Upper lobe of right lung (tissue), 1 donor: ENCODE measurements at places on chromosomes 3 and 15. TPM values are rescaled to one million over a fixed set of nuclear protein-coding genes. Genes with fewer than 3 reads are reported as not detected.

GRCh38 chr15:66803182-66803729 is 101.2 kb downstream of the SMAD6 start:
- H3K27ac ChIP-seq: peak overlapping the region; percentile 83
- peaks cover 32% of the 10 kb centered on the region for H3K4me1 ChIP-seq
- H3K36me3 ChIP-seq: no peaks in the 10 kb centered on the region
- H3K27me3 ChIP-seq: no peaks in the 10 kb centered on the region

- H3K4me1 ChIP-seq: peaks cover 3% of the 10 kb centered on the region
- peaks cover 24% of the 10 kb centered on the region for H3K36me3 ChIP-seq
- no peaks in the 10 kb centered on the region for H3K27me3 ChIP-seq
- DNase-seq: no peak
These were observed 21.3 kb downstream of the EPHB3 start for GRCh38 chr3:184582646-184583577.

DNA sequence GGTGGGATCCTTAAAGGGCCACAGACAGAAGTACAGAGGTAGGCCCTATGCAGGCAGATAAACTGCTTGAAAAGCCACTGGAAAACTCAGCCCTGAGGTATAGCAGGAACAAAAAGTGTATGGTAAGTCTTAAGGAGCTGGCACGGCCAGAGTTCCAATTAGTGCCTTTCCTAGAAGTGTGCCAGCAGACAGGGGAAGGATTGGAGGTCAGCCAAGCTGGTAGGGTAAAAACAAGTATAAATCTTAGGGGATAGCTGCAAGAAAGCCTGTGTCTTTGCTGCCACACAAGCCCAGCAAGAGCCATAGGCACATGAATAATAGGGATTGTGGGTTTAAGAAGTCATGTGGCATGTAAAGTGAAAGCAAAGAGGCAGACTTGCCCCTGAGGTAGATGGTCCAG is 582.5 kb downstream of the PLOD2 start:
- no peaks in the 10 kb centered on the region for H3K4me1 ChIP-seq
- no peaks in the 10 kb centered on the region for H3K27me3 ChIP-seq
- H3K4me3 ChIP-seq: no peak overlapping the region
- DNase-seq: no peak

- no peaks in the 10 kb centered on the region for H3K27me3 ChIP-seq
- no peak overlapping the region for H3K4me3 ChIP-seq
- H3K27ac ChIP-seq: no peak overlapping the region
- no peaks in the 10 kb centered on the region for H3K36me3 ChIP-seq
- peak; percentile 87 for DNase-seq
These were observed 154.0 kb downstream of the ADAMTS9 start for GRCh38 chr3:64533617-64534317.

GRCh38 chr15:101675796-101676582 is 23.8 kb upstream of the TM2D3 start:
- no peak for DNase-seq
- H3K36me3 ChIP-seq: peaks cover 56% of the 10 kb centered on the region
- no peaks in the 10 kb centered on the region for H3K4me1 ChIP-seq
- H3K27me3 ChIP-seq: no peaks in the 10 kb centered on the region
- H3K27ac ChIP-seq: no peak overlapping the region

DNA sequence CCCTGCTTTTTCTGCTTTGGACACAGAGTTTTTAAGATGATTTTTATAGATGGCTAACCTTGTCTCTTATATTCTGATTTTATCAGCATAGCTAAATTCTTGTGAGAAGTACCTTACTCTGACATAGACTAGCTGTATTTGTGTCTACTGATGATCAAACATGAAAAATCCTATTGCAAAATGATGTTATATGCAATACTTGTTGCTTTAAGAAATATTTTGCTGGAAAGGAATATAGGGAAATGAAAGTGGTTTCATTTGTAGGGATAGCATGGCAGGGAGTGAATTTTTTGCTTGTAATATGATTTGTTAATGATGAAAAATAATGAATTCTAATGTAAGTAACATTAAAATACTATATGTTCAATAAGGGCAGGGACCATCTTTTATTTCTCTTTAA is 35.9 kb downstream of the CFAP91 start:
- no peaks in the 10 kb centered on the region for H3K36me3 ChIP-seq
- H3K4me3 ChIP-seq: no peak overlapping the region
- H3K27me3 ChIP-seq: no peaks in the 10 kb centered on the region
- H3K4me1 ChIP-seq: no peaks in the 10 kb centered on the region

- H3K36me3 ChIP-seq: no peaks in the 10 kb centered on the region
- no peaks in the 10 kb centered on the region for H3K27me3 ChIP-seq
- H3K27ac ChIP-seq: no peak overlapping the region
- no peak for DNase-seq
- H3K4me3 ChIP-seq: no peak overlapping the region
These were observed 118.8 kb downstream of the LPP start for GRCh38 chr3:188272481-188273372.

GRCh38 chr3:2454865-2455264 is 356.2 kb downstream of the CNTN4 start:
- no peak overlapping the region for H3K27ac ChIP-seq
- H3K4me3 ChIP-seq: no peak overlapping the region
- H3K36me3 ChIP-seq: no peaks in the 10 kb centered on the region
- H3K4me1 ChIP-seq: no peaks in the 10 kb centered on the region

- H3K36me3 ChIP-seq: no peaks in the 10 kb centered on the region
- no peaks in the 10 kb centered on the region for H3K4me1 ChIP-seq
These were observed 57.9 kb upstream of the SELENOK start for GRCh38 chr3:53949541-53949940.

EXOG gene
- 10.7 TPM for total RNA-seq

STXBP5L gene
- not detected for total RNA-seq

HRG gene
- not detected for total RNA-seq

PLA2G4E gene
- 1.5 TPM for total RNA-seq

TM4SF18 gene
- total RNA-seq: 13.4 TPM

OR5H14 gene
- total RNA-seq: not detected

BNC1 gene
- total RNA-seq: 3.1 TPM
